Activated B cell treated with CpG ODN at 0.5 μM for 24 hours (primary cell): ENCODE measurements at places on chromosomes 4 and X. TPM values are rescaled to one million over a fixed set of nuclear protein-coding genes. Genes with fewer than 3 reads are reported as not detected.

AMBN gene
- total RNA-seq = not detected in 2 replicates

PCSK1N gene
- not detected in 2 replicates for total RNA-seq

VCX gene
- not detected in 2 replicates for total RNA-seq

FHDC1 gene
- total RNA-seq = 0.12 and 0.33 TPM in 2 replicates

CXCL13 gene
- 0.44 TPM in 1 of 2 replicates, not detected in the other for total RNA-seq

GRCh38 chr4:183343730-183344129, 21.5 kb upstream of the CLDN24 start:
- DNase-seq = no peak

DNA sequence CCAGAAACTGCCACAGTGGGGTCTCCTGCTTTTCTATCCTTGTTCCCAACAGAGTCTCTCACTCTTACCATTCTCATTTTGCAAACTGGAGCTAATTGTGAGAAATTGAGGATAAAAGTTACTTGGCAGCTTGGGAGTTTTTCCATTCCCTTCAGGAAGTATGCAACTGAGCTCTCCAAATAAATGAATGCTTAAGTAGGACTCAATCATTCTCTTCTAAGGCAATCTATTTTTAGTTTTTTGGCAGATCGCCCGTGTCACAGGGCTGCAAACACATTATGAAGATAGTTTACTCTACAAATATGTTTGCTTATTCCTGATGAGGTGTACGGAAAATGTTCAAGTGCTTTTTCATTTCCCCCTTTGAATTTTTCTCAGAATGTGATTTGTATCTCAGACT, 5.3 kb downstream of the ASB11 start:
- DNase-seq = no peak

- DNase-seq = peak; percentile 61
These were observed 21.4 kb downstream of the SPINK2 start for GRCh38 chr4:56799824-56800756.

GRCh38 chrX:107154787-107155620, 36.4 kb upstream of the RBM41 start:
- no peak for DNase-seq

DNA sequence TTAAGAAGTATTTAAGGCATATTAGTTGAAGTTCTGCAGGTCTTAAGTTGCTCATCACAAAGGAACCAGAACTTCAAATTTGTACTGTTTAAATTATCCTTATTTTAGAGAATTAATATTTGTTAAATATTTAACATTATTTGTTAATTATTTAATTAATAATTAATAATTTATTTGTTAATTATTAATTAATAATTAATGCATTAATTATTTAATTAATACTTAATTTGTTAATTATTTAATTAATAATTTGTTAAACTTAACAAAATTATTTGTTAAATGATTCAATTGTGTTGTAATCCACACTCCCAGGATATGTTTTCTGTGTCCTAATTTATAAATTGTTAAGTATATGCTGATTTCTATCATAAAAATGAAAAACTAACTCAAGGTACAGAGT, 129.4 kb downstream of the GLRA3 start:
- no peak for DNase-seq

DNA sequence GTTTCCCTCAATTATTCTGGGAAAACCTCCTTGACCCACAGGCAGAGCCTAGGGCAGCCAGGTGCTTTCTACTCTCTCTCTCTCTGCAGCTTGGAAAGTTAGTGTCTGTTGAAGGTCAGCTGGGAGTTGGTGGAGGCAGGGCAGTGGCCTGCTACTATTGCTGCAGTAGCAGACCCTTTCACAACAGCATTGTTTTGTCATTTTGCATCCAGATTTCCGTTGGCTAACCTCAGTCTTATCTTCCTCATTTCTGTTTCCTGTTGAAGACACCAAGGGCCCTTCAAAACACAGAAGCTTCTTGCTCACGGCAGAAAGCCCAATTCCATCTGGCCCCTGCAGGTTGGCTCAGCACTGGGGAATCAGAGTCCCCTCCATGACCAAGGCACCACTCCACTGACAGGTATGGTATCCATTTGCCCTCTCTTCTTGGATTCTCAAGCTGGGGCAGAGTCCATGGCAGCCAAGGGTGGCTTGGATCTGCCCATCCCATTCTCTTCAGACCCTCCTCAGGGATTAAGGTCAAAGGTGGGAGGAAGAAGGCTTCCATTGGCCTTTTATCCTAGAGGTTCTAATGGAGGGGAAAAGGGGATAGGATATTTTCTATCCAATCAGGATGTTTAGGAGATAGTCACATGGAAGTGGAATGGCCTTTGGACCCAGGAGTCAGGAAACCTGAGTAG, 24.6 kb downstream of the VSIG4 start:
- peak; percentile 16 for DNase-seq

DNA sequence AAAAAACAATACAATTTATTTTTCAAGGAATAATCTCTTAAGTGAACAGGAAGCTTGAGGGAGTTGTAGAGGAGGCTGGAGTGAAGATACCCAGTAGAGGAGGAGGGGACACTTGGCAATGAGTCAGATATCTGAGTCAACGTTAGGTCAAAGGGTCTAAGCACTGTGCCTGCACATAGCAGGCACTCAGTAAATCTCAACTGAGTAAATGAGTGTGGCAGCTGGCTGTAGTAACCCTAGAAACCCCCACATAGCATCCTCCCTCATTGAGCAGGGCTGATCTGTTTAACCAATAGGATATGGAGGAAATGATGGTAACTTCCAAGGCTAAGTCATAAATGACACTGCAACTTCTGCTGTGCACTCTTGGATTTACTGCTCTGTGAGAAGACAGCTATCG, 186.0 kb upstream of the FAM241A start:
- DNase-seq = no peak

GRCh38 chr4:140229881-140230280, 75.9 kb upstream of the MAML3 start:
- no peak for DNase-seq

DNA sequence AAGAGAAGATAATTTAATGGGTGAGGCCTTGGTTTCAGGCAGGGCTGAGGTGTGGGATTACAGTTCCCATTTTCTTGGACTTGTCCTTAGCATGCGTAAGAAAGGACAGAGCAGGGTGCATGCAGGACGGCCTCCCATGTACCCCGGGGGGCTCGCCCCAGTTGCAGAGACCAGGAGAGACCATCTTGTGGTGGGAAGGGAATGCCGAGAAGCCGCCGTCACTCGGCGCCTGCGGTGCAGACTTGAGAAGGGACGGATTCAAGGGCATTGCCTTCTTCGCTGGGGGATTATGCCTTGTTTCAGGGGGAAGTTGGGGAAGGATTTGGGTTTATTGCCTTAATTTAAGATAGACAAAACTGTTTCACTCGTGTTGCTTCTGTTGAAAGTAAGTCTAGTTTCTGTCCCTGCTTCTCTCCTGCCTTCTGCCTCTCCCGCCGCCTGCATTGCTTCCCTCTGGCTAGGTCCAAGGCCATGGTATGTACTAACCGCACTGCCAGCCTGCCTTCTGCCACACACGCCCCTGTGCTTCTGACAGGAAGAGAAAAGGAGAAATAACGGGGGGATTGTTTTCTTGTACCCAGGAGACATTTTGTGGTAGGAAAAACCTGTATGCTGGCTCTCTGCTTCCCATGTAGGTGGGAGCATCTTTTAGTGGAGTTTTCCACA, 175.9 kb downstream of the DCLK2 start:
- no peak for DNase-seq

GRCh38 chrX:140723121-140723715, 13.7 kb downstream of the LINC00632 start:
- DNase-seq = no peak
